ENCODE measurements at places on chromosomes 1 and 21. TPM values are rescaled to one million over a fixed set of nuclear protein-coding genes. Genes with fewer than 3 reads are reported as not detected.

Gene KCND3
- 0.26 TPM for total RNA-seq

Gene ACTA1
- not detected for total RNA-seq

Gene HSPA6
- total RNA-seq, result 0.62 TPM

Gene C4BPA
- total RNA-seq, result not detected

Gene FAM151A
- total RNA-seq, result not detected

Gene DIO1
- not detected for total RNA-seq

Gene SUSD4
- total RNA-seq, result not detected

Gene CHI3L2
- 0.12 TPM for total RNA-seq

Gene MARK1
- 1.3 TPM for total RNA-seq

Gene OR2T29
- not detected for total RNA-seq

Gene SHC1
- total RNA-seq, result 248 TPM

Gene ELF3
- total RNA-seq, result 0.12 TPM

Gene POU2F1
- 5.3 TPM for total RNA-seq

Gene CA14
- not detected for total RNA-seq

Gene CD84
- under 0.01 TPM for total RNA-seq
